ENCODE measurements at places on chromosomes 6 and 20.

- DNase-seq: no peak
Observed at GRCh38 chr20:11792568-11792953, 125.1 kb upstream of the BTBD3 start.

DNA sequence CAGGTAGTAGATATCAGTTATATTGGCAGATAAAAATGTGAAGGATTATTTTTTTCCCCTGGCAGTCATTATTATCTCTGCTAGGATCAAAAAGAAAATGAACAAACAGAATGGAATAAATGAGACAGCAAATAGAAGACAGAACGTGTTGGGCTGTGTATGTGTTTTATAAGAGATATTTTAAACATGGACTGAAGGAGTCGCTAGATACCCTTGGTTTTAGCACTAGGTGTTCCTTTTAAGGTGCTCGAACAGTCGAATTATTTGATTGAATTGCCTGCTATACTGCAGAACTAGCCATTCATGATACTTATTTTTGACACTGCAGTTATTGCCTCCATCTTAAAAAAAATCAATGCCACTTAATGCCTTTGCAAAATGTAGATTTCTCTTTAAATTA lies 3.7 kb downstream of the GRIK2 start:
- DNase-seq: no peak

- no peak for DNase-seq
Observed at GRCh38 chr6:100924534-100925227, 43.6 kb upstream of the ASCC3 start.

DNA sequence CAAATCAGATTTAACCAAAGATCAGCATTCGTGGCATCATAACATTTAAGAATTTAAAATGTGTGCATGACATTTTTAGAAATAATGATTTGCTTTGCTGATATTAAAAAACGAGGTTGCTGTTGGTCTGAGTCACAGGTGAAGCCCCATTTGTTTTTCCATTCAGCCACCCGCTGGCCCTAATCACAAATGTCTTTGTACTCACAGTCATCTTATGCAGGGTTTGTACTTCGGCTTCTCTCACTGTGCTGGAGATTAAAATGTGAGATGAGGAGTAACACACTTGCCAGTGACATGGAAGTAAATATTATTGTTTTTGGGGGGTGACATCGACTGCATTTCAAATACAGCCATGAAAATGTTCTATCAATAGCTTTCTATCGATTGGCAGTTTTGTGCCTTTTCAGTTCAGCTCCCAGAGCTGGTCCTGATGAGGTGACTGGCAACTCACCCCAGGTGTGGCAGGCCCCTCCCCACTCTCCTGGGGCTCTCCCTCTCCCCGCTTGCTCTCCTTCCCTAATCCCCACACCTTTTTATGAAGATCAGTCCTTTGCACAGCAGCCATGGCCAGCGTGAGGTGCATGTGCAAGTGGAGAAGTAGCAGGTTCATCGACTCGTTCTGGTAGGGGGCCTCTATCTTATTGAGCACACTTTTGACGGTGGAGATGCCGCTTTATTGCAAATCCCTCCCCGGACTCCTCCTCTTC lies 58.8 kb upstream of the FUCA2 start:
- no peak for DNase-seq

DNA sequence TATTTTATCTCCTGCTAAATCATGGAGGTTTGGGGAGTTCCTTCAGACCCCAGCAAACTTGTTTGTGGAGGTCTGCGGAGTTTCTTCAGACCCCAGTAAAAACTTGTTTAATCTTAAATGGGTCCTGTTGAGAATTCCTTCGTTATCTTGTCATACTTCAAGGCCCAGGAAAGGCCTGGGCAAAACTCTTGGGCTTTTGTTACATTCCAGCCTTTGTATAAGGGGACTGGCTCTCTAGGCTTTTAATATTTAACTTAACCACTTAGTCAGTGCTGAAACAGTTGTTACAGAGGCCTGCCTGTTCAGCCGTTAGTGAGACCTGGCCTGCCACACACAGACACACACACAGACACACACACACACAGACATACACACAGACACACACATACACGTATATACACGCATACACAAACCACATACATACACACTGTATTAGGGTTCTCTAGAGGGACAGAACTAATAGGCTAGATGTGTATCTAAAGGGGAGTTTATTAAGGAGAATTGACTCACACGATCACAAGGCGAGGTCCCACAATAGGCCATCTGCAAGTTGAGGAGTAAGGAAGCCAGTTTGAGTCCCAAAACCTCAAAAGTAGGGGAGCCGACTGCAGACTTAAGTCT lies 21.3 kb upstream of the CST3 start:
- DNase-seq: no peak

DNA sequence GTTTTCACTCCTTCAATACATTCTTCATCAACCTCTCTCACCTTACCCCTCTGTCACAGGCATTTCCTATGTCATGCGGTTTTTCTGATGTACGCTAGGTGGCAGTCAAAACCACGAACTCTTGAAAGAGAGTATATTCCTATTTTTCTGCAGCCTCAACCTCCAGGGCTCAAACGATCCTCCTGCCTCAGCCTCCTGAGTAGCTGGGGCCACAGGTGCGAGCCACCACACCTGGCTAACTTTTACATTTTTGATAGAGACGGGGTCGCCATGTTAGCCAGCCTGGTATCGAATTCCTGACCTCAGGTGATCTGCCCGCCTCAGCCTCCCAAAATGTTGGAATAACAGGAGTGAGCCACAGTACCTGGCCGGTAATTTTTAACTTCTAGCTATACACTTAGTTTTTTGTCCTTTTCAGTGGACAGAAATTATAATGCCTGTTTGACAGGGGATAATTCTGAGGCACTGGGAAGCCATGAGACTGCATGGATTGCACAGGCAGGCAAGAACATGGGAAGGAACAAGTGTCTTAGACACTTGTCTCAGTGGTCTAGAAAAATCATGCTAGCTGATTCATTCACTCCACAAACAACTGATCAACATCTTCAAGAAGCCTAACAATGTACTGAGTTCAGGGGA lies 22.5 kb upstream of the HFE start:
- peak; percentile 64 for DNase-seq

GRCh38 chr6:84228198-84228543 lies 728 bp upstream of the CEP162 start:
- DNase-seq: no peak

DNA sequence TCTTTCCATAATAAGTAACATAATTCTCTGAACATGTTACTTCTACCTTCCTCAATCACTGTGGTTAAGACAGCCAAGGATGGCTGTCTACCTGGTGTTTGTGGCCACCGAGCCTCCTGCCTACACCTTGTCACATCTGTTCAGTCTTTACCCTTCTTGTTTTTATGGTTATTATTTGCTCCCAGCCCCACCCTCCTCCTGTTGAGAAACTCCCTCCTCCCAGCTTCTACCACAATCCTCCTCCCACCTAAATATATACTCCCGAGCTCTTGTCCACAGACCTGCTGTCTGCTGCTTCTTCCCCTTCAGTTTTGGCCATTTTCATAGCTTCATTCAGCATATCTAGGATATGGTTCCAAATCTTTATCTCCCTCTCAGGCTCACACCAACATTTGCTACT lies 35.7 kb upstream of the GABRR1 start:
- DNase-seq: no peak

DNA sequence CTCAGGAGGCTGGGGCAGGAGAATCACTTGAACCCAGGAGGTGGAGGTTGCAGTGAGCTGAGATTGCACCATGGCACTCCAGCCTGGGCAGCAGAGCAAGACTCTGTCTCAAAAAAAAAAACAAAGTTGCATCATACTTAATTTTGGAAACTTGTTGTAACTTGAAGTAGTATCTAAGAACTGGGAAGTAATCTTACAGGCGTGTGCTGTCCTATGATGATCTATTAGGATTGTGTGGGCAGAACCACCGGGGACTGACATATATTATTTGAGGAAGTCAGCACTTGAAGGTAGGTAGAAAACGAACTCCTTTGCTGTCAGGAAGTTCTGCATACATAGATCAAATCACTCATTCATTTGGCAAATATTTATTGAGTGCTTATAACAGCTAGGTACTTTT lies 188.5 kb downstream of the ZNF217 start:
- DNase-seq: no peak

DNA sequence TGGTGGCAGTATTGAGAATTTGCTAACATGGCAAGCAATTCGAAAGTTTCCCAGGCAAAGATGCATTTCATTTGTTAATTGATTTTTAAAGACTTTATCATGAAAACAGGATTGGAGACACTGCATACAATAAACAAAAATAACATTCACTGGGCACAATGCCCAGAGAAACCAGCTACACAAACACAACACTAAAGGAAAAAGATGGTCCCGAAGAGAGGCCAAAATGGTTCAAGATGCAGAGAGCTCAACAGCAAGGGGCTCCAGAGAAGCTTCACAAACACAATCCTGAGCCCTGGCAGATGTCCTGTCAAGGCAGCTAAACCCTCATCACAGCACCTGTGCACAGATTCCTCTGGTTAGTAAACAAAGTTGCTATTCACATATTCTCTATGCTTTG lies 79.3 kb downstream of the INSM1 start:
- DNase-seq: no peak

- no peak for DNase-seq
Observed at GRCh38 chr6:169026175-169026574, 227.5 kb downstream of the THBS2 start.

GRCh38 chr6:108435391-108435790 lies 125.3 kb upstream of the FOXO3 start:
- DNase-seq: no peak

GRCh38 chr6:63558278-63558677 lies 14.0 kb upstream of the LOC128125822 start:
- DNase-seq: no peak

GRCh38 chr6:5300206-5300764 lies 39.0 kb downstream of the FARS2 start:
- DNase-seq: no peak

- no peak for DNase-seq
Observed at GRCh38 chr20:54515793-54516628, 40.6 kb downstream of the DOK5 start.

- DNase-seq: no peak
Observed at GRCh38 chr20:19074828-19075516, 137.5 kb upstream of the SLC24A3 start.

DNA sequence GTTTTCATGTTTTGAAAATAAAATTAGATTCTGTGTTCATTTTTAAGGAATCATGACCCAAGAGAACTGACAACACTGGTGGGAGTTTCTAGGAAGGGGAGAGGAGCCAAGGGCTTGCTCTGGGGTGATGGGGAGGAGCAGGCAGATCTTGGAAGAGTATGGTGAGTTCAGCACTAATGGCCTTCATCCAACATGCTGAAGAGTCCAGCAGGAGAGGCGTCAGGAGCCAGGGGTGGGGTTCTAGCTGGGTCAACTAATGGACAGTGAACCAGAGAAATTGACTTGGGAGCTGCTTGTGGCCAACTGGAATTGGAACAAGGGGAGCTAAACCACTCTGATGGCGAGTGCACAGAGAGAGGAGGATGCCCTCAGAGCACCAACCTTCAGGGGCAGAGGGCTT lies 107.1 kb downstream of the MRPL14 start:
- no peak for DNase-seq

DNA sequence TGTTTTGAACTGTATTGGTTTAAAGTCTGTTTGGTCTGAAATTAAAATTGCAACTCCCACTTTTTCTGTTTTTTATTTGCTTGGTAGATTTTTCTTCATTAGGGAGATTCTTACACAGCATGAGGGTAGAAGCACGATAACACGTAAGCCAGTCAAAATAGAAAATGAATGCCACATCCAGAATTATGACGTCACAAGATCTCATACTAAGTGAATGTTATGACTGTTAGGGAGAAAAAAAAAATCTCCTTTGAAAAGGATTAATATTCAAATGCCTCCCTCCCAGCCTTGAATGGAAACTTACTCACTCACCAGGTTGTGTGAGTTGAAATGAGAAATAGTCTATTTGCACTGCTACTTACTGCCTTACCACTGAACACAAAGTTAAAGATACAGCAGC lies 670.8 kb downstream of the TFAP2A start:
- DNase-seq: no peak

- DNase-seq: no peak
Observed at GRCh38 chr6:15329197-15329671, 83.4 kb downstream of the JARID2 start.

DNA sequence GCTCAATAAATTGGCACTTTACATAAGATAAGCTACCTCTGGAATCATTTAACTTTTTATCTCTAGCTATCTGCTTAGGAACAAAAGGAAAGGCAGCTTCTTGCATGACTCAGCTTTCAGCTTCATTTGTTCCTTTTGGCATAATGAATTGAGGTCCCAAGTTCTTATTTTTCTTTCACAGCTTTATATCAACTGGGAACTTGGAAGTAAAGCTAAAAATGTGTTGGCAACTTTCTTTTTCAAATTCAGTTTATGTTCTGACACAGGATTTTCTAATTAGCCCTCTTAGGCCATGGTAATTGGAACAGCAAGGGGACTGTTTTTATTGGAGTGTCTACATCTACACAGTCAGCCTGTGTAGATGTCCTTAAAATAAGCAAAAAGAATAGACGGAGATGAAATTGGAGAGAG lies 55.2 kb upstream of the MRAP2 start:
- DNase-seq: no peak

DNA sequence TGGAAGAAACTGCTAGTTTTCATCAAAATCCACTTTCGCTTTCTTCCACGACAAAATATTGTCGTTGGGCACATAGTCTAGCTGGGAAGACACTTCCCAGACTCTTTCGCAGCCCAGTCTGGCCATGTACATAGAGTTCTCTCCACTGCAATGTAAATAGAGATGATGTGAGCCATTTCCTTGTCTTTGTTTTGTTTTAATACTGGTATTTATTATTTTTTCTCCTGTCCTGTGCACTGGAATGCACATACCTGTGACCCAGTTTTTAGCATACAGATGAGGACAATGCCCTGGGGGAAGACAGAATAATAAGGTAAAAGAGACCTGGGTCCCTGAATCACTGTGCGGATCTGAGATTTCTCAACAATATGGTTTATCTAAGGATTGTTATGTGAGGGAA lies 149.5 kb upstream of the BMP5 start:
- DNase-seq: no peak

- DNase-seq: no peak
Observed at GRCh38 chr20:35661908-35662307, 2.8 kb downstream of the CPNE1 start.

GRCh38 chr6:55897346-55897745 lies 22.0 kb upstream of the BMP5 start:
- DNase-seq: no peak

DNA sequence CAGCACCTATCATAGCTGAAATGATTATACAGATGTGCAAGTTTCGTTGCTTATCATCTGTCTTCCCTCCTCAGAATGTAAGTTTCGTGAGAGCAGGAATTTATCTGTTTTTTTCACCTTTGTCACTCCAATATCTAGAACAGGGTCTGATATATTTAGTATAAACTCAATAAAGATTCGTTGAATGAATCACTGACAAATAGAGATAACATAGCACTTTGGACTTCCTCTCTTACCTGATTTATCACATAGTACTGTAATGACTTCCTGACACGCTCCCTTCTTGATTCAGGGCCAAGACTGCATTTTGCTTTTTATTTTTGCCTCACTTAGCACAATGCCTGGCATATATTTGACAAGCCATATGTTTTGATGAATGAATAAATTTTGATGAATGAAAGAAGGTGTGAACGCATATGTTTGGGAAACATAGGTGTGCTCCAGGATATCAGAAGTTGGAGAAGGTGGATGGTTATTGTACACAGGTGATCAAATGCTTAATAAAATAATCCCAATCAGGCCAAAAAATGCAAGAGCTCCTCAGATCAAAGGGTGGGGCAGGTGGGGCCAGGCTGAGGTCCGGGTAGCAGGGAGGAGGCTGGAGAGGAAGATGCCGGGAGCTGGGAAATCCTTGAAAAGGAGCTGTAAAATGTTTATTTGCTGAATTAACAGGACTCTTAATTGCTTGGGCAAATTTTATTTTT lies 33.0 kb downstream of the PIM1 start:
- DNase-seq: no peak
